Stimulated activated naive CD8-positive, alpha-beta T cell treated with anti-CD3 and anti-CD28 coated beads, Interleukin-15, Interleukin-2, amounts not matched to agents 100 U/mL and 50 U/mL, for 24 hours (primary cell): ENCODE measurements at places on chromosomes 2 and 18.

DNA sequence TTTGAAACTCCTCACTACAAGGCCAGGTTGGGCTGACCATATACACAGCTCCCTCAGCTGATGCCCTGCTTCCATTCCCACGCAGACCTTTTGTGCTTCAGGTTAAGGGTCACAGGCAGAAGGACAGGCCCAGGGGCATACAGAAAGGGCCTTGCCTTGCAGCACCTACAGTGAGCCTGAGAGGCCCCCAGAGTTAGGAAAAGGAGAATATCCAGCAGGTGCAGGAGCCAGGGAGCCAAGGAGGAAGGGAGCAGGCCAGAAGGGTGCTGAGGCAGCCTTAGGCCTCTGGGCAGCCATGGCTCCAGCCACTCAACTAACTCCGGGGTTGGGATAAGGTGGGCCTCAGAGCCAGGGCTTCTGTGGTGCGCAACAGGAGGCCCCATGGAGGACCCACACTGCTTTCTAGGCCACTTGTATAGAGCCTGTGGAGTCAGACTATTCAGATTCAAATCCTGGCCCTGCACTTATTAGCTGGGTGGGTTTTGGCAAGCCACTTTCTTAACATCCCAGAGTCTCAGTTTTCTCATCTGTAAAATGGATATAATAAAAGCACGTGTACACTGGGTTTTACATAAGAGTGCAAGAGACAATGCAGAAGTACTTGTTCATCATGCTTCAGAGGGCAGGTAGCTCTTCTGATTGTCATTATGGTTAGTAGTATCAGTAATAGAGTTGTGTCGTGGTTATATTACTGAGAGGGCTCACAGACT, 214.6 kb upstream of the HAAO start:
- DNase-seq = no peak

DNA sequence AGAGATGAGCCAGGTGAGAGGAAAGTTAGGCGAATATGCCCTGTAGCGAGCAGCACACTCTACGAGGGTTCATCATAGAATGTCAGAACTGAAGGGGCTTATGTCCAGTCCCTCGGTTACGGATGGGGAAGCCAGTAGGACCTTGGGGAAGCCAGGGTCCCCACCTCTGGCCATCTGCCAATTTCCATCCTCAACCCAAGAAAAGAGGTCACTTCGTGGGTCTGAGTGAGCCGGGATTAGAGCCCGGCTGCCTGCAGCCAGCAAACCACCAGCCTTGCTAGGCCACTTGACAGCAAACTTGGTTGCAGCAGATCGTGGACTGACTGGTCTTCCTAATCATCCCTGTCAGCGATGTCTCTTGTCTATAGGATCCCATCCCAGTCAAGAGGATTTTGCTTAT, 11.4 kb downstream of the CIB4 start:
- DNase-seq = no peak

DNA sequence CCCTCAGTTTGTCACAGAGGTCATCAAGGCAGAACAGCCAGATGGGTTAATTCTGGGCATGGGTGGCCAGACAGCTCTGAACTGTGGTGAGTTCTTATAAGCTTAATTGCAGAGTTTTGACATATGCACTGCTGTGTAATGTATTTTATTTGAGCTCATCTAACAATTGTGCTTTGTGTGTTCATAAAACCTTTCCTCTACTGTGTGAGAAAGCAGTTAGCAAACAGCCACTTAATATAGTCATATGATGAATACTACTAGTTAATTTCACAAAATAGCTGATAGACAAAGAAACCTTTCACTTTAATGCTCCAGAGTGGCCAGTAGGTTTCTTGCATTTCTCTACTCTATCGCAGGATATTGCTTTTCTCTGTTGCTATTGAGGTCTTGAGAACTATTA, 43.1 kb downstream of the CPS1 start:
- no peak for DNase-seq

DNA sequence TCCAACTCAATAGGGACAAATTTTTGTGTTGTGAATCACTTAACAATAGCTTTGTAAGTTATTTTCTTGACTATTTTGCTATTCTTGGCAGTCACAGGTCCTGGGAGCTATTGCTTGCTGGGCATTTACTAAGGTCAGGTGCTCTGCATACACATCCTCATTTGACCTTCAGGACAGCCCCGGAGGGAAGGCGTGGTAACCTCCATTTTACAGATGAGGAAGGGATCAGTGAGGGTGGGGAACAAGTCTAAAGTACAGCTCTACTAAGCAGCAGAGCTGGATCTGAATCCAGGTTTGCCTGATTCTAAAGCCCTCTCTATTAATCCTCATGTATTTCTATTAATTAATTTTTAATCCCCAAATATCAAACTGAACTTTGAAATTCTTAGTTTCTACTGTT, 58.8 kb downstream of the PTPN2 start:
- DNase-seq = no peak

GRCh38 chr2:4140281-4140970, 437.1 kb downstream of the DCDC2C start:
- DNase-seq = no peak

DNA sequence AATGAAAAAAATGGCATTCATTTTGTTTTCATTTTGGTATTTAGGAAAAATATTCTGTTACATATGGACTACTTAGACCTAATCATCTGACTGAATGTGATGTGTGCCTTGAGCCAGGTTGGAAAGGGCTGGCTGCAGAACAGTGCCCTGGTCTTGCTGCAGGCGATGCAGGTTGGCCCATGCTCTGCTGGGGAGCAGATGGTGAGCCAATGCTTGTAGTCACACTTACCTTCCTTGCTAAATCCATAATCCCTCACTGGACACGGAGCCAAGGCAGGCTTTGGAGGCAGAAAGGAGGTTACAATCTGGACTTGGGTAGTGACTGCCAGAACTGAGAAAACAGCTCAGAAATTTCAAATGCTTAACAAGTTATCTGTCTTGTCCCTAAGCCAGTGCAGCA, 228.7 kb downstream of the ARHGAP15 start:
- no peak for DNase-seq

DNA sequence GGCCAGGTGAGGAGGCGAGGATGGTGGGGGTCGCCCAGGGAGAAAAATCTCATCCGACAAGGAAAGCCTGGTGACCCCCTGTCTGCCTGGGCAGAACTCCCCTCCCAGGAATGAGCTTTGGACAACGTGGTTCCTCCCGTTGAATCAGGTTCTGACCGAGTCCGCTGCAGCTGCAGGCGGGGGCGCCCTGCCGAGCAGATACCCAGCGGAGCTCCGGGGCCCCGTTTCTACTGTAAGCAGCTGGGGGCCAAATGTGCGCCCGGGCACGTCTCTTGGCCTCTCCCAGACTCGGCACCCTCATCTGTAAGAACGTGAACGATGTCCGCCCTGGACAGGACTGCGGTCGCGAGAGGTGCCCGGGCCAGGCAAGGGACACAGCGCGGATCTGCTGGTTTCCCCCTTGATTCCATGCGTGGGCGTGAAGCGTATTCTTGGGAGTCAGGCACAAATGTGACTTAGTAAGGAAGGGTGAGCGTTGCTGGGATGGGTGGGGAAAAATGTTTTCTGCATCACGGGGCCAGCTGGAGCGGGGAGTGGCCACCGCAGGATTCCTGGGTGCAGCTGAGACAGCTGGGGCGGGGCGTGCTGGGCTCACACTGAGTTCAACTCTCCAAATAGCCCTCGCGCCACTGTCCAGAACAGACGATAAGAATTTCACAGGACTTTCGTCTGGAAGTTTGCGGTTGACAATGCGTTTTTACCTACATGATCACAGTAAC, 20.2 kb upstream of the TUBB6 start:
- peak; percentile 17 for DNase-seq

GRCh38 chr2:107006836-107007235, 120.9 kb upstream of the ST6GAL2 start:
- no peak for DNase-seq

DNA sequence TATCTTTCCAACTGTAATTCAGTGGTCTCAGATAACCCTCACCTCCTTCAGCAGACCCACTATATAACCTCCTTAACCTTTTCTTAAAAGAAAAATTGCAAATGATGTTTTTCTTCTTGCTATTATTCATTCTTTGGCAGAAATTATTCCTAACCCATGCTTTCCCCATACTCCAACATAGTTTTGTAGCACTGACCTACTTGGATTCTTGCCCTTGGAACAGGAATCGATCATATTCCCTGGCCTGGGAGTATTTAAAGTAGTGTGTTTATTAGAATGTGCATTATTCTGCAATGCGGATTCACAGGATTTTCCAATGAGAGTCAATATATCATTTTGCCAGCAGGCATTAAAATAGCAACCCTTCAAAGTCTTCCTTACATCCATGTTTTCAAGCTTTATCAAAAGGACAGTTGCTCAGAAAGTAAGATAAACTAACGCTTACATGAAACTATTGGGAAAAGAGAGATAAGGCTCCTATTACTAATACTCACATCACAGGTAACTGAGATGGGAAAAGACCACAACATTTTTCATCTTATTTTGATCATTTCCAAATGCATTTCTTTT, 37.4 kb downstream of the CHN1 start:
- no peak for DNase-seq

DNA sequence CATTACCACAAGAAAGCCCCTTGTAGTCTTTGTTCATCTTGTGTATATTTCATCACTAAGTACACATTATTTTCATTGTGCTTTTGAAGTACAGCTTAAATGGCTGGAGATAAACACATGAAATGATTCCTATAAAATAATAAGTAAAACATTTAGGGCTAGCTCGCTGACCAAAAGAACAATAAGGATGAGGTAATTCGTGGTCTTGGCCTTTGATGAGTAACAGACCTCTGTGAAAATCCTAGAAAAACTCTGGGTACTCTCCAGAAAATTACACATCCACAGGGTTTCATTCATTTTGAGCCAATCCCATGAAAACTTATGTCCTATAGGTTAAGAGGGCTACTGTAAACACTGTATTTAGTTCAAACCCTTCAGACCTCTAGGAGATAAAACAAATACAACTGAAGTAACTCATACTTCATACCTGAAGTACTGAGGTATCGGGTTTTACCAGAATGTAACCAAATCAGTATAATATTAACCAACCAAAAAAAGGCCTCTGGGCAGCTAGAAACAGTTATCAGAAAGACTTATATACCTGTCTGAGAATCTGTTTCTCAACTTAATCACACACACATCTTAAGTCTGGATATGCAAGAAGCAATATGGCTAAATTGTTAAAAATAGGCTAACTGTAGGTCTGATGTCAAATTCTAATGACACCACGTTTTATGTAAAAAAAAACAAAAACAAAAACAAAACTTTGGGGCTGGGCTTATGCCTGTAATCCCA, 31.0 kb downstream of the CFAP36 start:
- DNase-seq = no peak

DNA sequence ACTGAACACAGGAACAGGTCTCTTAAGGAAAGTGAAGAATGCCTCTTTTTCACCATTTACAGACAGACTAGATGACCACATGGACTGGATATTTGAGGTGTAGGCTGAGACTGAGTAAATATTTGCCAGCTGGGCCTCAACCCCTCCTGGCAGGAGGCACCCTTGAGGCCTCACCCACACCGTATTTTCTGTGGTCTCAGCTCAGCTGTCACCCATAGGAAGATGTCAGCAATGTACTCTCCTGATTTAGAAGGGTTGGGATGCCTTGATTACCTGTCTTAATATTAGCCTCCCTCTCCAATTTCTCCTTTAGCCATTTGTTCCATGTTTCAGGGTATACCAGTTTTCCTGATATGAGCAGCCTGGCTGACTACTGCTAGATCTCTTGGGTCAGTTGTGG, 20.3 kb downstream of the ADCYAP1 start:
- DNase-seq = no peak

DNA sequence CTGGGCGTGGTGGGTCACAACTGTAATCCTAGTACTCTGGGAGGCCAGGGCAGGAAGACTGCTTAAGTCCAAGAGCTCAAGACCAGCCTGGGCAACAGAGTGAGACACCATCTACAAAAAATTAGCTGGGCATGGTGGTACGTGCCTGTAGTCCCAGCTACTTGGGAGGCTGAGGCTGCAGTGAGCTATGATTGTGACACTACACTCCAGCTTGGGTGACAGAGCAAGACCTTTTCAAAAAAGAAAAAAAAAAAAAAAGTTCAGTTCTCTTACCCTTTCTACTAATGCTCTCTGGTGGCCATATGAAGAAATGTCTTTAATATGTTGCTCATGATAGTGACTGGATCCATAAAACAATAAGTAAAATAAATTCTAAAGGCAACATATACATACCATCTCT, 14.9 kb downstream of the TYW5 start:
- no peak for DNase-seq

DNA sequence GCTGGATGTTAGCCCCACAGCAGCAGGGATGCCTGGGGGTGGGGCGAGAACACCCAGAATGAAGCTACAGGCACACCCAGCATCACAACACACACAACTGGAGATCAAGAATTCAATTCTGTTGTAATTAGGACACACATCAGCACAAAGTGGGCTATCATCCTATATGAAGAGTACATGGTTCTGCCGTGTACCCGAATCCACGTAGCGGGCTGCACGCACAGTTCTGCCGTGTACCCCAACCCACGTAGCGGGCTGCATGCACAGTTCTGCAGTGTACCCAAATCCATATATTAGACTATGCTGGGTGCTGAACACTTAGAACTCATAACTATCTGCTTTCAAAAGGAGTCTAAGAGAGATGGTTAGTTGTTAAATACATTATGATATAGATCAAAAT, 86.5 kb downstream of the EIPR1 start:
- DNase-seq = no peak

GRCh38 chr2:239876271-239876947, 148.7 kb downstream of the NDUFA10 start:
- DNase-seq = no peak

DNA sequence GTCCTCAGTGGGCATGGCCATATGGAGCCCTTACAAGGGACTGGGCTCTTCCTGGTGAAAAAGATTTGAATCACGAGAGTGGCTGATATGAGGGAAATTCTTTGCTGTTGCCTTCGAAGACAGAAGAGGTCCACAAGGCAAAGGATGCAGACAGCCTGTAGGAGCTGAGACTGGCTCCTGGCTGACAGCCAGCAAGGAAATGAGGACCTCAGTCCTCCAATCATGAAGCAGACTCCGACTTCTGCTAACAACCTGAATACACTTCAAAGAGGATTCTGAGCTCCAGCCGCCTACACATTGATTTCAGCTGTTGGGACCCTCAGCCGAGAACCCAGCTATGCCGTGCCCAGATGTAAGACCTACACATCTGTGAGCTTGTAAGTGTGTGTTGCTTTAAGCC, 3.0 kb upstream of the ST8SIA5 start:
- no peak for DNase-seq

GRCh38 chr18:50401295-50401694, 26.4 kb downstream of the SKA1 start:
- no peak for DNase-seq

DNA sequence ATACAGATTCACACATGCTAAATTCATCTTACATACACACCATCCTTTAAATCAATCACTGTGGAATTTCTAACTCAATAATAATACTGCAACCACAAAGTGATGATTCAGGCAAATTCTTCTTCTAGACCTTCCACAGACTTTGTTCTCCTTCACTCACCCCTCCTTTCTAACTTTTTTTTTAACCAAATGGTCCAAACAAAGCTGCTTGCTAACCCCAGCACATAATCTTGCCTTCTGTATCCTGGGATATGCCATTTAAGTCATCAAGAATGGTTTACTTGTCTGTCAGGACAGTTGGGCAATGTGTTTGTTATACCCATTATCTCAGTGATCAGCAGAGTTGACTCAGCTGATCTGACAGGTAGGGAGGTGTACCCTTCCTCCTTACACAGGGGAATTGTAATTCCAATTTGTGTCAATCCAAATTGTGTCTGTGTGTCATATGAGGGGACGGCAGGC, 10.0 kb downstream of the SLC40A1 start:
- DNase-seq = no peak
